ENCODE measurements at places on chromosomes 5 and 9. TPM values are rescaled to one million over a fixed set of nuclear protein-coding genes. Genes with fewer than 3 reads are reported as not detected.
A peak's percentile ranks its signal among the peaks of the same experiment; 100 is the strongest.

Gene DOK3
- total RNA-seq, result not detected

Gene COL23A1
- total RNA-seq, result 0.39 TPM

Gene KCNN2
- not detected for total RNA-seq

Gene IL3
- total RNA-seq, result not detected

DNA sequence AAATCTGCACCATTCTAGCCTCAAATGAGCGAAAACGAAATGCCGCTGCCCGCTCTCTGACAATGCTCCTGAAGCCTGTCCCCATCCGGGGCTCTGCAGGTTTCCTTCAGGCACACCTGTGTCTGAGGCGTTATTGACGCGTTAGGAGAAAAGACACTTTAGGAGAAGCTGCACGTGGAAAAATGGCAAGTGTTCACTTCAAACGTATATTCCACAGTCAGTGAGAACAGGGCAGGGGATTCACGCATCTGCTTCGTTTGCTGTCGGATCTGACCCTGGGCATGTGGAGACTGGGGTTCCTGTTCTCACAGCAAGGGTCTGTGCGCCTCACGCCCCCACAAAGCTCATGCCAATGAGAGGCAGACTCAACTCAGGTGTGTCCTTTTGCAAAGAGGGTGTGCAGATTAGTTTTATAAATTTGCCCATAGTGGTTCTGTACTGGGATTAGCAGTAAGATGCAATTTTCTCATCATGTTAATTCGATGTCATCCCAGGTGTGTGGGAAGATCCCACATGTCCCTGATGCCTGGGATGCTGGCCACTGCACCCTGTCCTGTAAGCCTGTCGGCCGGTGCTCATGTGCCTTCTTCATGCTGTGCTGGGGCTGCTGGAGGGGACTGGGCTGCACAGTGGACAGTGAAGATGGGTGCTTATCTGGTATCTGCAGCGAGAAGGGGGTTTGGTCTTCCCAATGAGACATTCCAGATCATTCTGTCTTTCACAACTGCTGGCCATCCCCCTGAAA is 11.2 kb upstream of the TBC1D9B start:
- no peak for DNase-seq

- DNase-seq, result peak; percentile 18
Observed at GRCh38 chr9:95425910-95426551, 90.7 kb downstream of the PTCH1 start.

DNA sequence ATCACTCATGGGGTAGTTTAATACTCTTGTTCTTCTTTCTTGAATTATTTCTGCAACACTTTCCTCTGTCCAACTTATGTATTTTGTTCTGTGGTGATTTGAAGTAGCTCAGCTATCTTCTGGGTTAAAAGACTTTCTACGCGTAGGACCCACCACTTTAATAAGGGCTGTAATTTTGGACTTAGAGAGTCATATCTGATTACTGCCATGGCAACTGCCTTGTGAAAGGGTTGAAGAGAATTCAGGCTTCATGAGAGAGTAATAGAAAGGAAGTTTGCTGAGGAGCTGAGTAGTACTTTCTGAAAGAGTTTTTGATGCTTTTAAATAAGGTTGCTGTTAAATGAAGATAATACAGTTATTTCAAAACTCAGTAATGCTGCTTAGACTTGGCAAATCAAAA is 89.5 kb downstream of the TLE4 start:
- no peak for DNase-seq

DNA sequence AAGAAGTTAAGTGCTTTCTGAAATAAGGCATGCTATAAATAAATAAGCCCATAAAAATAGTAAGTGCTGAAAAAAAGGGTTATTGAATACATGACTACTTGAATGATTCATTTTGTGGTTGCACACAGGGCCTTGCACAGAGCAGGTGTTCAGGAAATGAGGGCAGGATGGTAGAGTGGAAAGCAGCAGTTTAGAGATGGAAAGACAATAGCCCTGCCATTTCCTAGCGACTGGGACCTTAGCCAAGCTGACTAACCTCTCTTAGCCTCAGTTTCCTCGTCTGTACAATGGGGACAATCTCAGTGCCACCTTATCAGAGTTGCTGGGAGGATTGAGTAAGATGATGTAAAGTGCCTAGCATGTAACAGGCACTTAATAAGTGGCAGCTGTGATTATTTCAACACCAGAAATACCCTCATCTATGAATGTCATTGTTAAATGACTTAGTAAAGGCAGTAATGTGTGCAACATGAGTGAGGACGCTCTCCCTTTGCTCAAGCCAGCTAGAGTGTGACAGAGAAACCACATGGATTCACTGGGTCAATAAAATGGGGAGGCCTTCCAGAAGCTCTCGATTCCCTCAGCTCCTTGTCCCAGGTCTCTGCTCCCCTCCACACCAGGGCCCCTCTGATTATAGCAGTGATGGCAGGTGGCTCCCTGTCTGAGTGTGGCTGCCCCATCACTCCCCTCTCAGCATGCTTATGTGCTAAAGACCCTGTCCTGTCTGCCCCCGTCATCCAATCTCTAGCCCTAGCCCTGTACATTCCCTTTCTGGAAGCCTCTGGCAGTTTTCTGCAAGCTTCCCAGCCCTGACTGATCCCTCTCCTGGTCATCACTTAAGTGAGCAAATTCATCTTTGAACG is 16.0 kb upstream of the PHF19 start:
- DNase-seq, result peak; percentile 93

GRCh38 chr5:104347119-104347708 is 784.6 kb upstream of the NUDT12 start:
- peak; percentile 13 for DNase-seq

- DNase-seq, result no peak
Observed at GRCh38 chr9:69657269-69657668, 14.9 kb downstream of the APBA1 start.

- no peak for DNase-seq
Observed at GRCh38 chr5:173946323-173946722, 42.6 kb upstream of the C5orf47 start.

- peak; percentile 55 for DNase-seq
Observed at GRCh38 chr5:134053840-134054338, 49.1 kb upstream of the VDAC1 start.

GRCh38 chr9:135415586-135415985 is 64.0 kb upstream of the PPP1R26 start:
- no peak for DNase-seq

DNA sequence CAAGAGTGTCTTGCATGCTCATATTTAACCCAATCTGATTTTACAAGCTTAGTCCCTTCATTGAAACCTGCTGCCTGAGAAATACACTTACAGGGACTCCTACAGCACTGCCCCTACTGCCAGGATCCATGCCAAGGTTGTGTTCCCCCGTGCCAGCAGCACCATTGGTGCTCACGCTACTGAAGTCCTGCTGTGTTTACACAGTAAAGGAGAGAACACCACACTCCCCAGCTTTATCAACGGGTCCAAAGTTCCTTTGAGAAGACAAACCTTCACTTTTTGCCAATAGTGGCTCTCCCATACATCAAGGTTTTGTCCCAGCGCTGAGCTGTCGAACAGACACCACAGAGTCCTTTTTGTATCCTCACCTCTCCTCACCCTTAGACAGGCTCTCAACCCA is 155.1 kb upstream of the WWC1 start:
- DNase-seq, result no peak

DNA sequence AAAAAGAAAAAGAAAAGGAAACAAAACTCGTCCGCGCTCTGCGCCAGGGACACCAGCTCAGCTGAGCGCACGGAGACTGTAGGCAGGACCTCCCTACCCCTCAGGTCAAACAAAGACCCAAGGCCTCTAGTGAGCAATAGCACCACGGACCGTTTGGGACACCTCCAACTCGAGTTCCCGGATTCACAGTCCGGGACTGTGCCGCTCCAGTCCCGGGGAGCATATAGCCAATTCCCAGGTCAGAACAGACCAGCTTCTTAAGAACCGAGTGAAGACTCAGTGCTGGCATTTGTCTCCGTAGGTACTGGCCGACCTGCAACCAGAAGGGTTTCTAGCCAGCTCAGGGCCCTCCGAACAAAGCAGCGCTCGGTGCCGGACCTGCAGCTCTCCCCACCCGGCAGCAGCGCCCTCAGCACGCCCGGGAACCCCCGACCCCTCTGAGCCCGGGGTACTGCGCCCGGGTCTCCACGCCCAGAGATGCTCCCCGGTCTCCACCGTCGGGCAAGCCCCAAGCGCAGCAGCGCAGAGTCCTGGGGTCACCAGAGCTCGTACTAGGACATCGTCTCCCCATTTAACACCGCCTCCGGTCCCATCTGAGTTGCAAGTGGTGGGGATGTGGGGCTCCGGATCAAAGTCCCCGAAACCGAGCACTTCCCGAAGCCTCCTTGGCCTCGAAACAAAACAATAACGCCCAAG is 591 bp downstream of the ABCA1 start:
- peak; percentile 68 for DNase-seq

DNA sequence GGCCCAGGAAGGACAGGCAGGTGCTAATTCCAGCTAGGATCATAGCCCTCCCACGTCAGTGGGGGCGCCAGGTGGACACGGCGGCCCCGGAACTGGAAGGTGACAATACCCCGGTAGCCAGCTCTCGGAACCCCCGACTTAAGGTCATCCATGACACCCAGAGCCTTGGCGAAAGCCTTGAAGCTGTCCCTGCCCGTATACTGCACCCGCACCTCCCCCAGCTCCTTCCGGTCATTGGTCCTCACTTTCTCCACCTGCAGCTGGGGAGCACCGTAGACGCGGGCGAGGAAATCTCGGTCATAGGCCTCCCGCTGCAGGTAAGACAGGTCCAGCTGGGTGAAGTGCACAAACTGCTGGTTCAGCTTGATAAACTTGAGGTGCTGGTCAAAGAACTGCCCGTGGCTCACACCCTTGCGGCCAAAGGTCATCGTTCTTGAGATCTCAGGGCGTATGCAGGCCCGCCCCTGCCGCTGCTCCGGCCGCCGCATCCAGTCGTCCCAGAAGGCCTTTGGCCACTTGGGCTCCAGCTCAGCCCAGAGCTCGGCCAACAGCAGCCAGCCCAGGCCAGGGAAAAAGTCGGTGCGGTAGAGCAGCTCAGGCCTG is 10.9 kb downstream of the MGAT1 start:
- DNase-seq, result no peak
